Stimulated activated CD8-positive, alpha-beta memory T cell treated with anti-CD3 and anti-CD28 coated beads, Interleukin-7, amount 100 ng/mL, for 4 hours (primary cell): ENCODE measurements at places on chromosomes 5 and 9.

DNA sequence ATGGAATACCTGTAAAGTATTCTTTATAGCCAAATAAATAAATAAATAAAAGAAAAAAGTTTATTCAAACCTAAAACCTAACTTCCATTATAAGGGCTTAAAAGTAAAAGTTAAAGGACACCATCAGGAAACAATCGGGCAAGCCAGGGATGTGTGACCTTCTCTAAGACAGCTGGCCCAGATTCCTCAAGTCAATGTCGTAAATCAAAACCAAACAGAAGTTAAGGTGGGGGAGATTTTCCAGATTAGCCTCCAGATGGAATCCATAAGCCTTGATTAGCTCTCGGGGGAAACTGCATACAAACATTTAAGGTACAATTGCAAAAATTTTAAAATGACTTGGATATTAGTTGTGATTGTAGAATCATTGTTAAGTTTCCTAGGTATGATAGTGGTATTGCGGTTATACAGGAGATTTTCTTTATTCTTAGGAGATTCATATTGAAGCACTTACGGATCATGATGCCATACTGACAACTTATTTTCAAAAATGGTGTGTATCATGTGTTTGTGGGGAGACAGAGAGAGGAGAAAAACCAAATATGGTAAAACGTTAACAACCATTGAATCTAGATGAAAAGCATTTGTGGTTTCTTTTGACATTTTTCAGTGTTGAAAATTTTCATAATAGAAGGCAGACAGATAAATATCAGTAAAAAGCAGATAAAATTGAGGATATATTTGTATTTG, 21.5 kb upstream of the MGAT1 start:
- DNase-seq, result no peak

- no peak for DNase-seq
These were observed 136.5 kb downstream of the MEF2C start for GRCh38 chr5:88746438-88746882.

DNA sequence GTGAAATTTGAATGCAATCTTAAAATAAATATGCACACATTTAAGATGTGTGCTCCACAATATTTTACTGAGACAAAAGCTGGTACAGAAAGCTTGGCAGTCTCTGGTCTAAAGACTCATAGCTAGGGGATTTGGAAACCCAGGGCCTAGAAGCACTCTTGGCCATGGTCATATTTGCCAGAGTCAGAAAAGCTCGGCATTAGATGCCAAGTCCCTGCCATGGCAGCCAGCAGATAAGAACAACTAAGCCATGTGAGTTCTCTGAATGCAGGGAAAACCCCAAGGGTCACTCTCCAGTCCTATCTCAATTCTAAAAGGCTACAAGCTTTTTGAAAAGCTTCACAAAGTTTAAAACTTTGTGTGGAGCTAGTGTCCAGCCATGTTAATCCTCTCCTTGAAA, 119.5 kb downstream of the FAM114A2 start:
- no peak for DNase-seq

DNA sequence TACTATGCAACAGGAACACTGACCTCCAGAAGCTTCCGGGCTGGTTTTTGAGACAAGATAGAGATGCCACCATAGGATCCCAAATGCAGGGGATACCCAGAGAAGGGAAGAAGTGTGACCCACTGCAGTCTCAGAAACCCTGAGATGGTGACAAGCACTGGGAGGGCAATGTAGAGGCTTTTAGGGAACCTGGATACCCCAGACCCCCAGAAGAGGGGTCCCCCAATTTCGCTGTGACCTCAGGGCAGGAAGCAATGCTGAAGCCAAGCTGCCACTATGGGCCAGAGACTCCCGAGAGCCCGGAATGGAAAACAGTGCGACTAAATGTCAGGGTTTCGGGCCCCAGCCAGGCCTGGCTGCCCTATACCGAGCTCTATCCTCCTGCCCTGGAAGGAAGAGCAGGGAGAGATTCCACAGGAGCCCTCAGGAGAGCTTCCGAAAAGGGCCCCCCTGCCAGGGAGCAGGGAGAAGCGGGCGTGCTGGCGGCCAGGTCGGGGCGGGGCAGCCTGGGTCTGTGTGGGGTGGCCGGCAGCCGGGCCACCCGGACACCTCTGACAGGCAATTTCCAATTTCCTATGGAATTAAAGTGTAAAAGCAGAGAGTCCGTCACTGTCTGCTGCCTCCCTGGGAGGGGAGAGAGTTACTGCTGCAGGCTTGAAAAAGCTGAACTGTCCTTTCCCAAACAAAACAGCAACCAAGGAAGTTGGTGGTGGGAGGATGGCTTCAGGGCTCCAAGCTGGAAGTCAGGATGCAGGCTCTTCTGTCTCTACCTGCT, 154.2 kb downstream of the FGF18 start:
- no peak for DNase-seq

GRCh38 chr9:116163293-116164055, 9.9 kb downstream of the PAPPA start:
- DNase-seq, result no peak

DNA sequence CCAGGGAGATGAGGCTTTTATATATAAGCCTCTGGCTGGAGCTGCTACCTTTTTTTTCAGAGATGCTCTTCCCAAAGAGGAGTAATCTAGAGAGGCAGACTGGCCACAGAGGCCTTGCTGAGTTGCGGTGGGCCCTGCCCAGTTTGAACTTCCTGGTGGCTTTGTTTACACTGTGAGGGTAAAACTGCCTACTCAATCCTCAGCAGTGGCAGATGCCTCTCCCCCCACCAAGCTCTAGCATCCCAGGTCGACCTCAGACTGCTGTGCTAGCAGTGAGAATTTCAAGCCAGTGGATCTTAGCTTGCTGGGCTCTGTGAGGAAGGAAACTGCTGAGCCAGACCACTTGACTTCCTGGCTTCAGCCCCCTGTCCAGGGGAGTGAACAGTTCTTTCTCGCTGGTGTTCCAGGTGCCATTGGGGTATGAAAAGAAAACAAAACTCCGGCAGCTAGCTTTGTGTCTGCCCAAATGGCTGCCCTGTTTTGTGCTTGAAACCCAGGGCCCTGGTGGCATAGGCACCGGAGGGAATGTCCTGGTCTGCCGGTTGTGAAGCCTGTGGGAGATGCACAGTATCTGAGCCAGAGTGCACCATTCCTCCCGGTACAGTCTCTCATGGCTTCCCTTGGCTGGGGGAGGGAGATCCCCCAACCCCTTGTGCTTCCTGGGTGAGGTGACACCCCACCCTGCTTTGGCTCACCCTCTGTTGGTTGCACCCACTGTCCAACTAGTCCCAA, 219.5 kb upstream of the IZUMO3 start:
- no peak for DNase-seq

- DNase-seq, result no peak
These were observed 421.6 kb downstream of the IRX1 start for GRCh38 chr5:4017076-4017803.

DNA sequence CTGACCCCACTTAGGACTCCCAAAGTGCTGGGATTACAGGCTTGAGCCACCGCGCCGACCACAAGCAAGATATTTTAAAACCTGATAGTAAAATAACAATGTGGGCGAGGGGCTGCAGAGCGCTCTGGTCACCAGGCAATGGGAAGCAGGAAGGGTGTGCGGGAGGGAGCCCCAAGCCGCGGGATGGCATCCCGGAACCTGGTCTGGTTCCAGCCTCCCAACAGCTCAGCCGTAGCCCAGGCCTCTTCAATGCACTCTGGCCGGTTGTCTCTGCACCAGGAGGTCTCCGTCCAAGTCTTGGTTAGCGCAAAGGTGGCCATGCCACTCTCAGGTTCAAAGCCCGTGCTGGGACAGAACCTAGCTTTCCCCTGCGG, 694 bp upstream of the UAP1L1 start:
- DNase-seq, result no peak

DNA sequence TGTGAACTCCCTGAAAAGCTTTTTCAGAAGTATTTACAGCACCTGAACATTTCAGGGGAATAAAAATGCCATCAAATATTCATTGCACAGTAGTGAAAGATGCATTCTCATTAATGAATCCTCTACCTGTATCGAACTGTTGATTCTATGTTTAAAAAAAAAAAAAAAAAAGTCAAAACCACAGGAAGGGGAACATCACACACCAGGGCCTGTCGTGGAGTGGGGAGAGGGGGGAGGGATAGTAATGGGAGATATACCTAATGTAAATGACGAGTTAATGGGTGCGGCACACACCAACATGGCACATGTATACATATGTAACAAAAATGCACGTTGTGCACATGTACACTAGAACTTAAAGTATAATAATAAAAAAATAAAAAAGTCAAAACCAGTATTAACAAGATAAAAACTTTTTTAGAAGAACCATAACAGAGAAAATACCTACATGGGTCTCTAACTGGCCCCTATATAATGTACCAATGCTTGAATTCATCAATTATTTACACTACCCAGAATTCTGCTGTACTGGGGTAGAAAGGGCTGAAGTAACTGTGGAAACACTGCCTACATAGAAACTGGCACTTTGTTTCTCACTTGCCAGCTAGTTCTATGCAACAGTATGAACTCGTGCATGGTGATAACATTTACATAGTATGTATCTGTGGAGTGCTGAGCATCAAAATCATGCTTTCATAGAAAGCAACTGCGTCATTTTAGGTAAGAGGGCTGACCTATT, 48.9 kb downstream of the GNAQ start:
- no peak for DNase-seq

DNA sequence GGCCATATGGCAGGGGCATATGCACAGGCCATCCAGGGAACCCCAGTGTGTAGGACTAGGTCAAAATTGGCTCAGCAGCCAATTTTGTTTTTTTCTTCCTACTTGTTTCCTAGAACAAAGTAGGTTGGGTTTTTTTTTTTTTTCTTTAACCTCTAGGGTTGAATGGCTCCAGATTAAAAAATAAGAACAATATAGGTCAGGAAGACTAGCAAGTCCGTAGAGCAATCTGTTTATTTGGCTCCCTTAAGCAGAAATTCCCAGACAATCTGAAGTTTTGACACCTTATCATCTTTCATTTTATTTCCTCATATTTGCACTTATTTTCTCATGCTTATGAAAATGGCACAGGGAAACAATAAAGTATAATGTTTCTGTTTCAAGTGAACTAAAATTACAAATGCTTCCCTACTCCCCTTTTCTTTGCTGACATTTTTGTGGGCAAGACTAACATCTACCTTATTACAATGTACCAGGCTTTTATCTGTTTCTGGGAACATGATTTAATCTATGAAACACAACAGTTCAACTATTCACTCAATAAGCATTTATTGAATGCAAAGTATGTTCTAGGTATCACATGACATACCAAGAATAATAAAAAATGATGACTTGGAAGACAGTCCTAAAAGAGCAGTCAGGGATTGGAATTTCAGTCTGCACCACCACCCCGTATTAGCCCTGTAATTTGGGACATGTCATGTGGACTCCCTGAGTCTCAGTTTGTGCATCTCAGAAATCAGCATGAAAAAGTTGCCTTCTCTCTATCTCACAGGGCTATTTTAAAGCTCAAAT, 30.5 kb downstream of the TLR4 start:
- DNase-seq, result no peak

DNA sequence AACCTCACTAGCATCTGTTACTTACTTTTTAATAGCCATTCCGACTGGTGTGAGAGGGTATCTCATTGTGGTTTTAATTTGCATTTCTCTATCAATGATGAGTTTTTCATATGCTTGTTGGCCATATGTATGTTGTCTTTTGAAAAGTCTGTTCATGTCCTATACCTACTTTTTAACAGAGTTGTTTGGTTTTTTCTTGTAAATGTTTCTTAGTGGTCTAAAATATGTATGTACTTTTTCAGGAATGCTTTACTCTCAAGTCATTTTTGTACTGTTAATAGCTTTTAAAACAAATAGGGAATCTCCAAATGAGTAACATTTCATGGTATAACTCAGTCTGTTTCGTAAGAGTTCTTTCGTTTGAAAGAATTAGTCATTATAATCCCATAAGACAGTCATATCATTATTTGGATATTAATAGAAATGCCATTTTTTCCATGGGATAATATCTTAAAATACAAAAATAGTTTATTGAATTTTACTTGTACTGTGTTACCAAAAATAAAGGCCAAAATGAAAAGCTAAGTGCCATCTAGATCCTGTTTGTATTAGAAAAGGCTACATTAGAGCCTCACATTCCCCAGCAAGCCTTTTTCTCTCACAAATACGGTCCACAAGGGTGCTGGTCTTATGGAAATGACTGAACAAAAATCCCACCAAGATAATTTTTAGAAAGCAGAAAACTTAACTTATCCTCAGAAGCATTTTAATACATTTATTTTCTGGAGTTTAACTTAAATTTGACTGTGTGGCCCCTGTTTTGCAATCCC, 247.7 kb downstream of the PJA2 start:
- DNase-seq, result no peak

DNA sequence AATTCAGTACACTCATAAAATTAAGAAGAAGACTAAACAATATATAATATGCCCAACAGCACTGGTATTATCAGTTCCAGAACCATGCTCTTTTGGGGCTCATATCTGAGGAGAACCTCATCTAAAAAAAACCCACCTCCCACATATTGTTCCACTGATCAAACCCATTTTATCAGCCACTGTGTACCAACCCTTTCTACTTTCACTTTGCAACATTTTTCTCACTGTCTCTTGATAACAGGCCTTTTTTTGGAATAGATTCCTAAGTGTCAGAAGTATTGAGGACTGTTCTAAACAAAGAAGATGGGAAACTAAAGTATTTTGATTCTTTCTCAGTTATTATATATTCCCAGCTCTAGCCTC, 173.2 kb downstream of the GABRB2 start:
- DNase-seq, result no peak

DNA sequence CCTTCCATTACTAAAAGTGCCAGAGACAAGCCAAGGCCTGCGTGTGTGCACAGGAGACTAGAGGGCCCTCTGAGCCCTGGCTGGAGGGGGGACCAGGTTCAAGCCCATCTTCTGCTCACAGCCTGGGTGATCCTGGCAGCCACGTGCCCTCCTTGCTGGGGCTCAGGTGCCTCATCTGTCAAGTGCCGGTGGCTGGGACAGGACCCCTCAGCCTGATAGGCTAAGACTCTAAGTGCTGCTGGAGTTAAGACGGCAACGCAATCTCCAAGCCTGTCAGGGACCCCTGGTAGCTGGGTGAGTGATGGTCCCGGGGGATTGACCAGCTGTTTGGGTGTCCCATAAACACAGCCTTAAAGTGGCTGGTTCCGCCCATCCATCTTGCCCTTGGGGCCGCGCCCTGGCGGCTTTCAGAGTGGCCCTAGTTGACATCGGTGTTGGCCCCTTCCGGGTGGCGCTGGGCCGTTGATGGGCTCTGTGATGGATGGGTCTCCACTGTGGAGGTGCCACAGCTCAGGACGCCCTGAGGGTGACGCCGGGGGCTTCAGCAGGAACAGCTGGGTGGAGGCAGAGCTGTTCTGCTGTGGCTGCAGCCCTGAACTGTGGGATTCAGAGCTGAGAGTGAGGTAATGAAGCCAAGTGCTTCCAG, 136.2 kb downstream of the BARX1 start:
- DNase-seq, result no peak
